Activated T-helper 1 cell treated with anti-CD3 and anti-CD28 coated beads, Interleukin-2, amount 50 U/mL, for 16 hours (primary cell): ENCODE measurements at places on chromosomes 16 and 17.

DNA sequence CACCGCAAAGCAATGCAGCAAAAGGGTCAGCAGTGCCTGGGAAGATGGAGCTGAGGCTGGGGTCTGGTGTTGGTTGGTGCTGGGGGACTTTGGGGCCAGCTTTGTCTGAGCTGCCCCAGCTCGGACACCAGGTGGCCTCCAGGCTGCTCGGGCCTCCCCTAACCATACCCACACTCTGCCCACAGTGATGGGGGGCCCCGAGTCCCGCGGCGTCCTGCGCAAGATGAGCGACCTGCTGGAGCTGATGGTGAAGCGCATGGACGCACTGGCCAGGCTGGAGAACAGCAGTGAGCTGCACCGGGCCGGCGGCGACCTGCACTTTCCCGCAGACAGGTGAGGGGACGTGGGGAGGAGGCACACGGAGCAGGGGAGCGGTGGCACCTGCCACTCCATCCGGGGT is 13.8 kb downstream of the MGAT5B start:
- DNase-seq = no peak

DNA sequence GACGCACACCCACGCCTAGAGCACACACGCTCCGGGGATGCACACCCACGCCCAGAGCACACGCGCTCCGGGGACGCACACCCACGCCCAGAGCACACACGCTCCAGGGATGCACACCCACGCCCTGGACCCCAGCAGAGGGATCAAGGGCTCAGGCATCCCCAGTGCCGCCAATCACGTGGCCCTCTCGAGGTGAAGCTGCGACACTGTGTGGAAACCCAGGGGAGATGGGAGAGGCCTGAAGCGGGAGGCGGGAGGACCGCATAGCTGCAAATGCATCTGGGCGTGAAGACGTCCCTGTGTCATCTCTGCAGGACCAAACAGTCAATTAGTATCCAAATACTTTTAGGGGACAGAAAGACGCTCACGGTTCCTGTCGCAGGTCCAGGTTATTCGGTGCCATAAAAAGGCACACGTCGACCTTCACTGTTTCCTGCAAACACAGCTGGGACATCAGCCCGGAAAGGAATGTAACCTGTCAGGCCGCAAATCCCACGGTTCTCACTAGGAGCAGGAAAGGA is 56.4 kb downstream of the TBC1D16 start:
- no peak for DNase-seq

- DNase-seq = no peak
Observed at GRCh38 chr17:14622615-14623101, 321.8 kb downstream of the HS3ST3B1 start.

GRCh38 chr17:39599665-39600231 is 8.0 kb downstream of the NEUROD2 start:
- no peak for DNase-seq

- DNase-seq = no peak
Observed at GRCh38 chr16:84047626-84048025, 5.0 kb upstream of the SLC38A8 start.

DNA sequence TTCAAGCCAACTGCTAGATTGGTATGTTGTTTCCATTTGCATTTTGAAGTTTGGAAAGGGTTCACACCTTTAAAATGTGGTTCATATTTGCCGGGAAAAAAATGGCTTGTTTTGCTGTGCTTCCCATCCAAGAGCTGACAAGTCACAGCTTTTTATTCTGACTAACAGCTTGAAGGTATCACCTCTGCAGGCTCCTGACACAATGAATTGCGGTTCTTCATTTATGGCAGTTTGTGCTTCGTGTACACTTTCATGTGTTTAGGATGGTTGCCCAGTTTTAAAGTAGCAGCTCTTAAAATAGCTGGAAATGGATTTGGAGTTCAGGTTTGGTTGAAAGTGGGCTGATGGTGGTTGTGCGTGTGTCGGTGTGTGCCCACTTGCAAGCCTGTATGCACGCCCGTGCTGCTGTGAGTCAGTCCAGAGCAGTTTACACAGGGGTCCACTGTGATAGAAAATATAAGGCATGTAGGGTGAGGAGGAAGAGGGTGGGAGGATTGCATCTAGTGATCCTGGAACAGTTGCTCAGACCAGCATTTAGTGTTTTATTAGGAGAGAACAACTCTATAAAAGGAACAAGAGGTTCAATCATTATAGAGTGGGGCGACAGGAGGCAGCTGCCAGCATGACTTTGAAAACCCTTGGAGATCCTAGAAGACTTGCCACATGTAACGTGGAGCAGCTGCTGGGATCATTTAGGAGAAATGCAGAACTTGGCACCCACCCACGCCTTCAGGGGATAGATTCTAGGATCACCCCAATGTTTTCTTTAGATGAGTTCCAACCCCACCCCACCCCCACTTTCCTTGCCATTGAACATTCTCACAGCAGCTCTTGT is 108.0 kb upstream of the TBX2 start:
- DNase-seq = no peak

DNA sequence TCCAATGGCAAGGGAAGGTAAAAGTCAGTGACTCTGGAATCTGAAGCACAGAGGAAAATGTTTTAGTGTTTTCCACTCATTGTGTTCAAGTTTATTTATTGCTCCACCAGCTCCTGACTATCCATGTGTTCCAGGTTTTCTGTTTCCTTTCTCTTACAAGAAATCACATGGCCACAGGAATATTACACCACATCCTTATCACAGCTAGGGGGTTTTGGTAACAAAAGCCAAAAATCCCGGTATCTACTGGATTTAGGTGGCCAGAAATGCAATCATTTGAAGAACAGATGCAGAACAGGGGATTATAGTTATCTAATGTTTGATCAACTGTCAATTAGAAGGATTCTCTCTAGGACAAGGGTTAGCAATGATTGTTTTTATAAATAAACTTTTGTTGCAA is 47.9 kb downstream of the STH start:
- no peak for DNase-seq

GRCh38 chr17:20066253-20066652 is 57.1 kb downstream of the SPECC1 start:
- no peak for DNase-seq

DNA sequence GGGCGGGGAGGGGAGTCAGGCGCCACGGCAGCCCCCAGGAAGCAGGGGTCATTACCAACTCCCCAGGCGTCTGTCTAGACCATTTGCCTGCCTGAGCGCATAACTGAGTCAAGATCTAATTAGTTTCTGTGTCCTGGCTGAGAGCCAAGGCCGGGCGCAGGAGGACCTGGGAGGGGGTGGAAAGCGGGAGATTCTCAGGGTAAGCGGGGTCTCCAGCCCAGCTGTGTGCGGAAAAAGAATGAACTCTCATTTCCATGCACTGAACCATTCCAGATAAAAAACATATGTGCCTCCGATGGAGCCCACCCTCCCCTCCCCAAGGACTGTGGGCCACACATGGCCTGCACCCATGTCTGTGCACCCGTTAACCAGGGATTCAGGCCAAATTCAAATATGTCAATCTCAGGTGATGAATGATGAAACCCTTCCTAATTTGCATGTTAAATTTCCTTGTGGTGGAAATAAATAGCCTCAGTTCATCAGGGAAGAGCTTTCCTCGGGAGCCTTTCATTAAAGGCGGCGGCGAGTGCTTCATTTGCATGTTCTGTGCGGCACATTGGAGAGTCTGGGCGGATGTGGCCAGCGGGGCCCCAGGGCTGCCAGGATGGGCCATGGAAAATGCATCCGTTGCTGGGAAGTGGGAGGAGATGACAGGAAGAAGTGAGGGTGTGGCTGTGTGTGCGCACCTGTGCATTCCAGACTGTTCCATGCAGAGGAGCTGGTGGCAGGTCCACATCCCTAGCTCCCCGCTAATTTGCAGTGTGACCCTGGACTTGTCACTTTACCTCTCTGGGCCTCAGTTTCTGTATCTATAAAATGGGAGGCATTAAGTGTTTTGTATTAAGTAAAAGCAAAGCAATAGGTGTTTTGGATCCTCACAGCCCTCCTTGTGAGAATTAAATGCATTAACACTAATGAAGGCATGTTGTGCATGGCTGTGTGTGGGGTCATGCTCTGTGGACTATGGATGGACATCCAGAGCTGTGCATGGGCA is 151.1 kb downstream of the SDK2 start:
- no peak for DNase-seq

DNA sequence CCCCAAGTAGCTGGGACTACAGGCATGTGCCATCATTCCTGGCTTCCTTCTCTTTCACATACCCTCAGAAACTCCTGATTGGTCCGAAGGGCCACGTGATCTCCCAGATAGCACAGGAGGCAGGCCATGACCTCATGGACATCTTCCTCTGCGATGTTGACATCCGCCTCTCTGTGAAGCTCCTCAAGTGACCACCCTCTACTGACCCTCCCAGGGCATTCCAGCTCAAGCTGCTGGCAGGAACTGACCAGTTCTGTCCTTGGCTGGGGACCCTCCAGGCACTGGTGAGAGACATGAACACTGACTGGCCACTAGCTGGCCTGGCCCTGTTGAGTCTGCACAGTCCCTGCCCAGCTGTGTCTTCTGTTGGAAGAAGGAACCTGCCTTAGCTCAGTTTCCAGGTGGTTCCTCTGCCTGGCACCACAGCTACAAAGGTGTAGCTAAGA is 5.6 kb downstream of the ERAL1 start:
- no peak for DNase-seq

DNA sequence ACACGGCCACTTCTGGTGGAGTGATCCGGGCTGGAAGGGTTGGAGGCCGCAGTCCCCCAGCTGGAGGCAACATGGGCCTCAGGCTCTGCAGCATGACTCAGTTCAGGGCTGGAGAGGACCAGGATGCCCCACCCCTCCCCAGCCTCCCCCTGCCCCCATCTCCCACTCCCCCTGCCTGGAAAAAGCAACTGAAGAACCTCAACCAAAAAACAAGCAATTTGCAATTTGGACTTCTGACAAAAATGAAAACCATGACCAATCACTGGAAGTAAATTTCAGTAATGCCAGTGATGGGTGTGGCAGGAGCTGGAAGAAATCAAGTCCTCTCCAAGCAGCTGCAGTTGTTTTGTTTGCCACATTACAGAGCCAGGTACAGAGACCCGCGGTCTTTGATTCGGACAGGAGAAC is 6.6 kb upstream of the MIF4GD start:
- no peak for DNase-seq

DNA sequence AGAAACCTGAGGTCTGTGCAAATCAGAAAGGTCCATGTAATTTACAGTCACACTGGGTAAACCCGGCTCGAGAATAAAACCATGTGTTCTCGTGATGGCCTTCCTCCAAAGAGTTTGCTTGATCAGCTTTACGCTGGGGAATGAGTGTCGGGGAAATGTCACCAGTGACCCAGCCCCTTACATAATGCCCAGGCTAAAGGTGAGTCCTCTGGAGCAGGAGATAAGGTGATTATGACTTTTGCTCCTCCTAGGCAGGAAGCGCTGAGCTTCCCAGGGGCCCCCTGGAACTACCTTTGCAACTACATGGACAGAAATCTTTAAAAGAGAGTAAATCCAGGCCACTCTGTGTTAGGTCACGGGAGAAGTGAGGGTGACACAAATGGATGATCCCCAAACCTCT is 15.7 kb downstream of the SLC6A4 start:
- DNase-seq = no peak

DNA sequence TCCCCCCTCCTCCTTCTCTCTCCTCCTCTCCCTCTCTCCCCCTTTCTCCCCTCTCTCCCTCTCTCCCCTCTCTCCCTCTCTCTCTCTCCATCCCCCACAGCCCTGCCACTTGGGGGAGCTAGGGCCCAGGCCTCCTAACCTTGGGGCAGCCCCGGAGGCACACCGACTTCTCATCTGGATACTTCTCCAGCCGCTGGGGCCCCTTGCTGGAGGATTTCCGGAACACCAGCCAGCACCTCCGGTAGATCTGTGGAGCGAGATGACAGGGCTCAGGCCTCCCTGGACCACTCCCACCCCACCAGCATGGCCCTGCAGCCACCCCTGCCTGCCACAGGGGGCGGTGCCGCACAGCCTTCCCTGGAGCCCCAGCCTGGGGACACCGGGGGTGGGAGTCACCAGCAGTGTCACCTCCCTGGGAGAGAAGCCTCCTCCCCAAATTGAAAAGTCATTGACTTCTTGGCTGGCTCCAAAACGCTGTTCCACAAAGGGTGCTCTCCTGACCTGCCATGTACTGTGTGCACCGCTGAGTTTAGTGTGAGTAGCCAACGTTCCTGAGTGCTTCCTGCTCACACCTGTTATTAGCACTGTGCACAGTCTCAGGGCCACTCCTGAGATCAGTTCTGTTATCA is 10.5 kb downstream of the DOK4 start:
- peak; percentile 72 for DNase-seq

DNA sequence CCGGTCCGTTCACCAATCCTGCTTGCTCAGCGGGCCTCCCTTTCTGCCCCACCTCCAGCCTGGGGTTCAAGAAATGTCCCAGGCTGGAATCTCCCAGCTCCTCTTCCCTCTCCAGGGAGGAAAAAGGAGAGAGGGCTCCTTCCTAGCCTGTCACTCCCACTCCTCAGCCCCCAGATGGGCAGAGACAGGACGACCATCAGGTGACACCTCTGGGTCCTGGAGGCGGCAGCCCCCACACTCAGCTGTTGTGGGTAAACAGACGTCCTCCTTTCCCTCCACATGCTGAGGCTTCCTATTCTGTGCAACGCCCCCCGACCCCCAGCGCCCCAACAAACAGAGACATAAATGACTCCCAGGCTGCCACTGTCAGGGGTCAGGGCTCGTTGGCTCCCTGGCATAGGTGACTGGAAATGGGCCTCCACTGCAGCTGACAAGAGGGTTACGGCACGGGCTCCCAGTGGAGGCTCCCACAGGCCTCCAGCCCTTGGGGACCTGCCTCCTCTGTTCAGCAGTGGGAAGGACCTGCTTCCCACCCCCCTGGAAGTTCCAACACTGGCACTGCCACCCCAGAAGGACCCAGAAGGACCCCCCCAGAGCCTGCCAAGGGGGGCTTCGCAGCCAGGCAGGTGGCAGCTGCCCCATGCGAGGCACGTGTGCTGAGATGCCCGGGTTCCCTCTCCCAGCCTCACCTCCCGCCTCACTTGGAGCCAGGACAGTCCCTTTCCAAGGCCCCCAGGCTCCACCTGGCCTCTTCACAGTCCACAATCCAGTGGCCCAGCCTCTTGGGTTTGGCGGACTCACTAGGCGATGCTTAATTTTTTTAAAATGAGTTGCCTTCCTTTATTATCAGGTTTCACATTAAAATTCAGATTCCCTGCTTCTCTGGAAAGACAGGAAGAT is 232.3 kb downstream of the KATNIP start:
- DNase-seq = no peak

DNA sequence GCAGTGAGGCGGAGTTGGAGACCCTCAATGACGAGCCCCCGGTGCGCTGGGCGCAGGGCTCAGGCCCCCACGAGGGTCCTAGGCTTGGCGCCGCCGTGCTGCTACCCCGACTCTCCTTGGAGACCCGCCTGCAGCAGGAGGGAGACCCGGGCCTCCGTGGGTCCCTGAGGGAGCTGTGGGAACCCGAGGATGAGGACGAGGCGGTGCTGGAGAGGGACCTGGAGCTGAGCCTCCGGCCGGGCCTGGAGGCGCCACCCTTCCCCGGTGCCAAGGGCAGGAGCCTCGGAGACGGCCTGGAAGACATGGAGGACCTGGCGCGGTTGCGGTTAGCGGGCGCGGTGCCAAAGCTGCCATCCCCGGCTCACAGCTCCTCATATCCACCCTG is 2.3 kb downstream of the MYO15B start:
- no peak for DNase-seq
